ENCODE measurements at places on chromosomes 5 and 9. TPM values are rescaled to one million over a fixed set of nuclear protein-coding genes. Genes with fewer than 3 reads are reported as not detected.

DNA sequence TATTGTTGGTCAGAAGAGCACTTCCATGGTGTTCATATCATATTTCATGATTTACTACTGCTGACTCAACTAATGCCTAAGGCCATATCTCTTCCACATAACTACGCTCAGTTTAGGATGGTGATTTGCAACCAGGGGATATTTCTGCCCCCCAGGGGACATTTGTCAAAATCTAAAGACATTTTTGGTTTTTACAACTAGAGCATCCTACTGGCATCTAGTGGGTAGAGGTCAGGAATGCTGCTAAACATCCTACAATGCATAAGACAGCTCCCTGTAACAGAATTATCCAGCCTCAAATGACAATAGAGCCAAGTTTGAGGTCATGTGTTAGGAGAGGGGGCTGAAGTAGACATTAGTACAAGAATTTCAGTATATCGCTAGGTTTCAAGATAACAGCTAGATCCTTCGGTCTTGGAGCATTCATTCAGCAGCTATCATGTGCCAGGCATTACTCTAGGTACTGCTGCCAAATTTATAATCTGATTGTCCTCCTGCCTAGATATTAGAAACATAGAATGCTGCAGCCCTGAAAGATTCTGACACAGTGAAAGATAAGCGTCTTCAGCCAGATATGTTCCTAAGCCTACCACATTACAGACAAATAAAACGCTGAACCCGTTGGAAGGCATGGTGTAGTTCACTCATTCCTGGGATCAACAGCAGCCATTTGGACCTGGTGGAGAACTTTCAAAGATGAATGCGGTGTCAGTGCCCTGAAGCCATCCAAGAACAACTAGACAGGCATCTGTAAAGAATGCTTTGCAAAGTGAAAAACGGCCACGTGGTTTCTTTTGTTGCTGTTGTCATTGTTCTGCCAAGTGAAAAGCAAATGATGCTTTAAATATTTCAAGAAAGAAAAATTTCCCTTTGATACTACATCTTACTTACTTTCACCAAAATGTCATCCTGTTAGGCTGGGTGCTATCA lies 55.5 kb upstream of the FST start:
- DNase-seq, result no peak

GRCh38 chr9:123488722-123489321 lies 132.8 kb downstream of the CRB2 start:
- no peak for DNase-seq

- no peak for DNase-seq
These were observed 7.8 kb downstream of the HSD17B3 start for GRCh38 chr9:96294159-96294545.

DNA sequence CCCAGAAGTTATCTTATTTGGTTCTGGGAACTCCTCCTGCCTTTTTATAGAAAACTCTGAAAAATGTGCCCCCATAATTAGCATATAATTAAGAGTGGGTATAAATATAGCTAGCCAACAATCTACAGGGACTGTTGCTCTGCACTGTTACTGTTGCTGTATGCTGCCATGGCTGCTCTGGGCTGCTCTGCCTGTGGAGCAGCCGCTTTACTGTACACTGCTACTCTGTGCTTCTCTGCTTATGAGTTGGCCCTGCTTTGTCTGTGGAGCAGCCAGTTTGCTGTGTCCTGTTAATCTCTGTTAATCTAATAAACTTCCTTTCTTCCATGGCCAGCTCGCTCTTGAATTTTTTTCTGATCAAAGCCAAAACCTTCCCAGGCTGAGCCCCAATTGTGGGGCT lies 2244.0 kb upstream of the ACO1 start:
- DNase-seq, result no peak

Gene C7
- 0.52 TPM for total RNA-seq

All from H9 (cell line).